ENCODE measurements at places on chromosomes 6 and 20.

GRCh38 chr6:8195040-8195713 lies 92.8 kb upstream of the EEF1E1 start:
- no peak for DNase-seq

DNA sequence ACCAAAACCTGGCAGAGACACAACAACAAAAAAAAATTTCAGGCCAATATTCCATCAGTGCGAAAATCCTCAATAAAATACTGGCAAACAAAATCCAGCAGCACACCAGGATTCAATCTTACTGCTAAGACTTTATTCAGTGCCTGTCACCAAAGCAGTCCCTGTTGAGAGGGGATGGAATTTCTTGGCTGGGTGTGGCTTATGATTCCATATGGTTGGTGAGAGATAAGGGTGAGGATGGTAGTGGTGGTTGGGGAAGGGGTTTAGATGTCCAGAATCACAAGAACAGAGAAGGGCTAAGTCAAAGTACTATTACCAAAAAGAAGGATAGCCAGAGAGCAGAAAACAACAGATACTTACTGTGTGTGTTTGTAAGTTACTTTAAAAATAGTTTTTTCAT lies 152.8 kb upstream of the SLC35B3 start:
- no peak for DNase-seq

GRCh38 chr20:8372824-8373380 lies 240.8 kb downstream of the PLCB1 start:
- DNase-seq, result peak; percentile 28

DNA sequence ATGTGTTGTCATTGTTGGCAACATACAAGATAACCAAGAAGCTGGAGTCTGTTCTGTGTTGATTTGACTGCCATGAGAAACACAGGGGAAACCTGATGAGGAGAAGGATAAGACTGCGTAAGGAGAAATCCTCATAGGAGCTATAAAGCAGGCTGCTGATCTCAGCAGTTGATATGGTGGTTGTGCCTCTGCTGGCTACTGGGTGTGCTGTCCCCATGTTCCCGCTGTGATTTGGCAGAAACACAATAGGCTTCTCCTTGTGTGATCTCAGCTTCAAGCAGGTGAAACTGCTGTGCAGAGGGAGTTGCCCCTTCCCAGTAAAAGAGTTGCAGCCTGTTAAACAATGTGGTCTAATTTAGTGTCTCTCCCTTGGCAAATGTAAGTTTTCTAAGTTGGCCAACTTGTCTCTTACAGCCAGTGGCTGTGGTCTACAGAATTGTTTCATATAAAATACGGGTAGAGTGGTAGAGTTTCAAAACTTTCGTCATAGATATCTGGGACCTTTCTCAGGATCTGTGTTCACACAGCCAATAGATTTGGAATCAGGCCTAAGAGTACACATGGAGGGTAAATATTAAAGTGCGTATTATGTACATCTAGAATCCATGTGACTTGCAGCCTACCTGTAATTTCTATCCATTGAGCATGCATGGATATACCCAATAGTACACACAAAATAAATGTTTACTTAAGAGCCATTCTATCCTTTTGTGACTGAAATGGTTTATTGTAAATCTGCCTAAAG lies 78.4 kb downstream of the RNF144B start:
- DNase-seq, result no peak

DNA sequence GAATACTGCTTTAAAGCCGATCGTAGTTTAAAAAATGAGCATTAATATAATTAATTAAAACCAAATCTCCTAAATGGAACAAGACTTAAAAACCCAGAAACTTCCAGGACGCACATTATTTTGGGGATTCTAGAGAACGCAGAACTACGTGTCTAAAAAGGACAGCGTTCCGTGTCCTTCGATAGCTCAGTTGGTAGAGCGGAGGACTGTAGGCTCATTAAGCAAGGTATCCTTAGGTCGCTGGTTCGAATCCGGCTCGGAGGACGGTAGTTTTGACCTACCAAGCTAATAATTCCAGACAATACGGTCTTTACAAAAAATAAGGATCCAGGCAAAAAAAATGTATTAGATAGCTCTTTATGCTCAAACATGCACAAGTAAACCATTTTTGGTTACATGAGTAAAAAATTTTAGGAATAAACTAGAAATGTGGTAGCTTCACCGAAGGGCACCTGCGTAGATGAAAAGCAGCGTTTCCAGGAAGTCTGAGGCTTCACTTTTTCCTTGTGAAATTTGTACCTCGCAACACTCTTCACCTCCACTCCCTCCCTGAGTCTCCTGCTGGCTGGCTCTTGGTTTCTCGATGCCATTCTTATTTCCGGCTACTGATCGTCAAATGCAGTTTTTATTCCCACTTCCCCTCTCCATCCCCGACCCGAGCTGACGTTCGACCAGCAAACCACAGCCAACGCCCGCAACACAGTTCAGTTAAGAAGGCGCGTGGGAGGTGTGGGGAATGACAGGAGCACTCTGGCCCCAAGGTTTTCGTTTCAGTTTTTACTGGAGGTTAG lies 19.6 kb upstream of the ABT1 start:
- DNase-seq, result no peak

- no peak for DNase-seq
Measured at GRCh38 chr6:90314514-90314913, 17.9 kb upstream of the BACH2 start.

- DNase-seq, result no peak
Measured at GRCh38 chr6:157560691-157561413, 179.9 kb downstream of the ZDHHC14 start.

- DNase-seq, result no peak
Measured at GRCh38 chr20:58544286-58544685, 29.1 kb upstream of the APCDD1L start.

DNA sequence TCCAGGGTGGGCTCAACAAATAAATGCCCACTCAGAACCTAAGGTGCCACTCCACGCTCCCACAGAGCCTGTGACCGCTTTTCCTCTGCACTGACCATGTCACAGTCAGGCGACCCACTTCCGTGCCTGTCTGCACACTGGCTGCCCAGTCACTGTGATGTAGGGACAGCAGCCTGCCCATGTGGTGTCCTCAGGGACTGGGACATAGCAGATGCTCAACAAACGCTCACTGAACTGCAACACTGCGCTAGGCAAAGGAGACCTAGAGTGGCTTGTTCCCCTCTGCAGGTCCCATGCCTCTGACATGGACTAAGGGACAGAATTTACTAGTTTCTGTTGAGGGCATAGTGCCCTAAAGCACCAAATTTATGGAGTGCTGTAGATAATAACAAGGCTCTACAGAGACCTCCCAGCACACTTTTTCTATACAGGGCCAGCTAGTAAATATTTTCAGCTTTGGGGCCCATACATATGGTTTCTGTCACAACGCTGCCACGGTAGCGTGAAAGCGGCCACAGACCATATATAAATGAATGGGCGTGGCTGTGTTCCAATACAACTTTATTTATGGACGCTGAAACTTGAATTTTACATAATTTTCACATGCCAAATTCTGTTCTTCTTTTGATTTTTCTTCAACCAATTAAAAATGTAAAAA lies 57.8 kb upstream of the MRPS10 start:
- no peak for DNase-seq

DNA sequence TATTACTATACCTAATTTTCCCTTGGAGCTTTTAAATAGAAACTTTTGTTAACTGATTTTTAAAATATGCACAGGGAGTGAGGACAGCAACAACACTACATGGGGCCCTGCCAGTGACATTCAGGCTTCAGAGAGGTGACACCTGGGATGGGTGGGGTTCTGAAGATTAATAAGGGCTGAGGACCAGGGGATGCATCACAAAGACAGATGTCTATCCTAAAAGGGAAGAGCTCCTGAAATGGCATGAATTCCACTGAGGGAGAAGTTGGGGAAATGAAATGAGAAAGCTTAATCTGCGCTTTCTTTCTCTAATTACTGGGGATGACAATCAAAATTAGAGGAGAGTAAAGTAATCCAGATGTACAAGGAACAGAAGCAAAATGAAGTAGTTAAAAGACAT lies 162.8 kb downstream of the BTBD9 start:
- no peak for DNase-seq

DNA sequence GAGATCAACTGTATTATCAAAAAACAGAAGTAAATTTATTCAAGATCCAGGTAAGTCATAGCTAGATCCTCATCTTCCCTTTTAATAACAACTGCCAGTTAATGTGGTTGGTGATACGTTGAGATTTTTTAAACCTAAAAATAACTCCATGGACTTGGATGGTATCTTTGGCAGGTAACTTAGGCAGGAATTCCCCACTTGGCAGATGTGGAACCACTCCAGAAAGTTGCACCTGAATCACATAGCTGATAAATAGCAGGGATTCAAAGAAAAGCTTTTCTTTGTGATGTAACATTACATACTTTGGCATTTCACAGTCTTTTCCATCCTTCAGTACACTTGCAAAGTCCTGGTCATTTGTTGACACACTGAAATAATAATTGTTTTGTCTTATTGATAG lies 62.6 kb downstream of the PRPH2 start:
- DNase-seq, result no peak

DNA sequence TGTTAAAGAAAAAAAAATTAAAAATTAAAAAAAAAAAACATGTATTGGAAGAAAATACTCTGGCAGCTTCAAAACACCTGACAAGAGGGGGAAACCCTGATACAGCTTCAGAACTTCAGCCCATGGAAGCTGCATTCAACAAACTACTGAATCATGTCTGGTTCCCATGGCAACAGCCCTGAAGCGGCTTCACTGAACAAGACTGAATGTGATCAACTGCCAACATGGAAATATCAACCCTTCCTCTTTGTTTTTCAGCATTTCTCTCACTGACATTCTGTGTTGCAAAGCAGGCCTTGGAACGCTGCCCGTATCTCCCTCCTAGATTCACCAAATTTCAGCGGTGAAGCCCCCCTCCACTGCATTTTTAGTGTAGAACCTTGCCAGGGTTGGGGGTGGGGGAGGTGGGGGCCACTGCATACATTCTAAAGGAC lies 91.3 kb upstream of the SHLD1 start:
- peak; percentile 57 for DNase-seq

- DNase-seq, result peak; percentile 24
Measured at GRCh38 chr20:47019121-47019824, 124.6 kb downstream of the EYA2 start.

- no peak for DNase-seq
Measured at GRCh38 chr6:72832271-72832670, 210.4 kb downstream of the KCNQ5 start.

- no peak for DNase-seq
Measured at GRCh38 chr20:667351-668034, 8.1 kb downstream of the SCRT2 start.

DNA sequence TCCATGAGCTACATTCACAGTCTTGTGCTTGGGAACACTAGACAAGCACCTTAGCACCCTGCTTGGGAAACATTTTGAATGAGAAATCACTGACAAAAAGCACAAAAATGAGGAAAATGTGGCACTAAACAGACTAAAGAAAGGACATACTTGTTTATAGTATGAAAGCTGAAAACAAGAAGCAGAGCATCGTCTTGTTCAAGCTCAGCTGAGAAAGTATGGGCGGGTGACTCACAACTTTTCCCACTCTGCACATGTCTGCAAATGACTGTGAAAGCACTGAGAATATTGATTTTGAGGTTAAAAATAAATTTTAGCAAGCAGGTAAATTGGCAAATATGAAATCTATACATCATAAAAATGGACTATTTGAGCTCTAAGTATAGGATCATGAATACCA lies 725.3 kb downstream of the COL12A1 start:
- no peak for DNase-seq

DNA sequence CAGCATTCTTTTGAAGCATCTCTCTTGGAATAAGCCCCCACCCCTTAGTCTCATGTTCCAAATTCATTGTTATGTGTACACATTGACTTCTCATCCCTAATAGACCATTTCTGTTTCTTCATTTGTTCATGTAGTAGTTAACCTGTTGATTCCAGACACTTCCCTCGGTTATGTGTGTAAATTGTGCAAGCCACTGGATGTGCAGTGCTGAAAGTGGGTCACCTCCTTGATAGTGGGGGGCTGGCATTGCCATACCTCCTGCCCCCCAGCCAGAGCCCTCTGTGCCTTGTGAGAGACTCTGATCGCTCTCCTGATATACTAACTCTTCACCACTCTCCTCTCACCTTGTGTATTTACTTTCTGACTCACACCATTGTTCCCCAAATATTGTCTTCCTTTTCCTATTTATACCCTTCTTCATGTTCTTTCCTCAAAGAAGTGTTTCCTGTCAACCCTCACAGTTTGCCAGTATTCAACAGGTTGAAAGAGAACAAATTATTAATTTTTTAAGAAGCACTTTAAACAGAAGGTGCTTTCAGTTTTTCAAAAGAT lies 59.0 kb downstream of the HIVEP1 start:
- DNase-seq, result no peak

DNA sequence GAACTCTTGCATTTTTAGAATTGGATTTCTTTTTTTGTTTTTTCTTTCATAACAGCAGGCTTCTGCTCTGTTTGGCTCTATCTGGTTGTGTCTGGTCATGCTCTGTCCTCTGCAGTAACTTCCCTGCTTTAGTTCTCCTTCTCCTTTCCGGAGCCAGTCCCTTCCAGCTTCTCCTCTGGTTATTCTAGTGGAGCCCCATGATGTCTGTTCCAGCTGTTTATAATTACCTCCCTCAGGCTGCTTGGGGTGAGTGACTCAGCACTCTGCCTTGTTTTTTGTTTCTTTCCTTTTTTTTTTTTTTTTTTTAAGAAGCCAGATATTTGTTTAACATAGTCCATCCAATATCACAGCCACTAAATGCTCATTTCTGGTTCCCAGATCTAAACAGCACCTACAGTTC lies 409.6 kb downstream of the MAFB start:
- no peak for DNase-seq

DNA sequence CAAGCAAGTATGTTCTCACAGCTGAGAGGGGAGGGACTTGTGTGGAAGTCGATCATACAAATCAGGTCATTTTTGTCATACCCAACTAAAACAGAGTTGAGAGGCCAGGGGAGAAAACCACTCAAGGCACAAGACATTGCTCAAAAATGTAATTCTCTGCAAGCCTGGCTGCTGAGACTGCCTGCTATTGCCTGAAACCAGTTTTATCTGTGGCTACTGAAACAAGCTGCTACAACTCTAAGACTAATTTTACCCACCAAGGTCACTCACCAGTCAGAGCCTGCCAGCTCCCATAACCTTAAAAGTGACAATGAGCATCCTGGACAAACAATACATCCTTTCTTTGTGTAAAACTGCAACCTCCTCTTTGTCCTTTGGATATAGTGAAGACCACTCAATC lies 54.1 kb upstream of the CST7 start:
- DNase-seq, result no peak

GRCh38 chr6:166551754-166552495 lies 34.6 kb downstream of the RAMACL start:
- DNase-seq, result no peak

- no peak for DNase-seq
Measured at GRCh38 chr6:143034689-143035334, 25.9 kb upstream of the AIG1 start.

DNA sequence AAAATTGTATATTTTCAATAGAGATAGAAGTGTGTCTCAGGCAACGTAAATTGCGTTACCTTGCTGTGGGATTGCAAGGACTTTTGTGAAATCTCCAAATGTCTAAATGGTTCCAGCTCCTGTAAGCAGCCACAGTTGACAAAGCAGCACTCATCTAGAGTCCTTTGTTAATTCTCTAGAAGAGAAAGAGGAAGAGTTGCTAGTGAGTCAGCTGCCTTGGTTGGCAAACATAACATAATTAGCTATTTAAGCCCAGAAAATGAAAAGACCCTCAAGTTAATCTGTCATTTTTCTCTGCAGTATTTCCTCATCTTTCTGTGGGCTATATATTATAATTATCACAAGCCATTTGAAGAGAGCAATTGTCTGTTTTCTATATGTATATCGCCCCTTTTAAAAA lies 66.4 kb upstream of the FABP7 start:
- no peak for DNase-seq

- no peak for DNase-seq
Measured at GRCh38 chr20:63123331-63123741, 92.6 kb downstream of the YTHDF1 start.

- DNase-seq, result no peak
Measured at GRCh38 chr6:55064711-55065420, 109.4 kb upstream of the HCRTR2 start.

Data from large intestine (tissue), 12 donors.